ENCODE measurements at places on chromosomes 12 and 14. TPM values are rescaled to one million over a fixed set of nuclear protein-coding genes. Genes with fewer than 3 reads are reported as not detected.

Gene PPP1R36
- 6.8 TPM for total RNA-seq

- no peak for DNase-seq
Measured at GRCh38 chr12:45681465-45681864, 48.0 kb upstream of the ARID2 start.

GRCh38 chr12:27193854-27194544 is 50.1 kb upstream of the STK38L start:
- DNase-seq: no peak

- no peak for DNase-seq
Measured at GRCh38 chr12:43167691-43168090, 384.3 kb downstream of the ADAMTS20 start.

Data from pancreas (tissue), 10 donors.